Small intestine (tissue), 16 donors: ENCODE measurements at places on chromosomes 1 and 21.

DNA sequence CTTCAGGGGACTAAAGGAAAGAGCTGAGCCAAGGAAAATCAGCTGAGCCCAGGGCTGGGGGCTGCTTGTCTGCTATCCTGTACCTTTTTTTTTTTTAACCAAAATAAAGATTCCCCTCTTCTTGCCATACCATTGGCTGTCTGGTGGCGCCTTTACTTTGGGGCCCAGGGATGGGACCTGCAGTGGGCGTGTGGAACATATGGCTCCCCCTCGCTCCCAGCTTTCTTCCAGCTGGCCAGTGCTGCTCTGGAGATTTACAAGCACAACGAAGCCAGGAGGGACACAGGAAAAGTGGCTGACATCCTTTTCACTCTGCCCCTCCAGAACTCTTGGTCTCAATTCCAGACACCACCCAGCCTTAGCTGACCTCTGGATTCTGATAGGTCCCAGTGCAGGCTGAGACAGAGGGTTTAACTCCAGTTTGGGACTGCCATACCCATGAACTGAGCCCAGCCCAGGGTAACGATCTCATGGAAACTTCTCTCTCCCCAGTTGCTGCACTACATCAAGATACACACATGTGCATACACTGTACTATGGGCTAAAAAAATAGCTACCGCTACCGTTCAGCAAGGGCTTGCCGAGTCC is 5.4 kb upstream of the SFN start:
- no peak overlapping the region for H3K4me3 ChIP-seq
- DNase-seq, result no peak
- H3K4me1 ChIP-seq, result no peaks in the 10 kb centered on the region
- no peaks in the 10 kb centered on the region for H3K27me3 ChIP-seq

DNA sequence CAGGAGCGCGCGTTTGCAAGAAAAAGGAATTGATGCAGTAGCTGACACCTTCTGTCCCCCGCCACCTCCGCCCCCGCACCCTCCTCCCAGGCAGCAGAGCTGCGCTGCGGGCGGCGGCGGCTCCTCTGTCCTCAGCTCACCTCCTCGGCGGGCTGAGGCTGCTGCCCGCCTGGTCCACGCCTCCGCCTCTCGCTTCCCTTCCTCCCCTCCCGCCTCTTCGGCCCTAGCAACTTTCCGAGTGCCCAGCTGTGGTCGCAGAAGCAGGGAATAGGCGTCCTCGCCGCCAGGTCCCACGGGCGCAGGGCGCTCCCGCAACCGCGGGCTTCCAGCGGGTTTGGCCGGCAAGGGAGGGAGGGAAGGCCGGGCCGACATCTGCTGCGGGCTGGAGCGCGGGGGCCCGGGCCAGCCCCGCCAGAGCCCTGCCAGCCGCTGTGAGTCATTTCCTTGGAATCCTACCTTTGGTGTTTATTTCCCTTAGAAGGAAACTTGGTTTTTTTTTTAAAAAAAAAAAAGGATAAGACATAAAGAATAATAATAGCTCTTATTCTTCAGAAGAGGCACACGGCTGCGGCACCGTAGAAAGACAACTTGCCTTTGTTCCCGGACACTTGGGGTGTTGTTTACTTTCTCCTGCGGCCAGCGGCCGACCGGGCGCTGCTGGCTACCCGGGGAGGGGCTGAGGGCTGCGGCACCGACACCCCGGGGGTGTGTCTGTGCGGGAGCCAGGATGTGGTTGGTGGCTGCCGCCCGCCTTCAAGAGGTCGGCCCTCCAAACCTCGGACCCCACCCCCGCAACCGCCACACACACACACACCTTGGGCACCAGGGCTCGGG is 1.1 kb downstream of the SERTAD4 start:
- peaks cover 2% of the 10 kb centered on the region for H3K27me3 ChIP-seq
- H3K4me3 ChIP-seq, result peak overlapping the region; percentile 52
- H3K27ac ChIP-seq, result peak overlapping the region; percentile 41
- peak; percentile 53 for DNase-seq
- H3K36me3 ChIP-seq, result no peaks in the 10 kb centered on the region

- DNase-seq, result no peak
- H3K4me1 ChIP-seq, result no peaks in the 10 kb centered on the region
- no peak overlapping the region for H3K27ac ChIP-seq
- H3K36me3 ChIP-seq, result no peaks in the 10 kb centered on the region
- H3K4me3 ChIP-seq, result no peak overlapping the region
These were observed 23.7 kb upstream of the ETV3 start for GRCh38 chr1:157161901-157162300.

DNA sequence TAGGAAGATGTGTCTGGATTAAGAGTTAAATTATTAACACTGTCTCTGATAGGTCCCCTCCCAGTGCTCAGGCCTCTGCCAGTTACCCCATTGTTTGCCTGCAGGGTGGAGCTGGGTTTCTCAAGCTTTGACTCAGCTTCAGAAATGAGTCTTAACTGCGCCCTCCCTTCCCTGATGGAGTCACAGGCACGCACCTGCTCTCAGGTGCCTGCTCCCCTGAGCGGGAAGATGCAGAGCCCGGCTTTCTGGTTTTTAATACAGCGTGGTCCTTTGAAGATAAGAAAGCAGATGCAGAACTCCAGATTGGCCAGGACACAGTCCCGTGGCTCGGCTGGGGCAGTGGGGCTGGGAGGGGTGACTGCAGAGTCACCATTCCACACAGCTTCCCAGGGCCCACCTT is 3.2 kb upstream of the SPRR4 start:
- no peak overlapping the region for H3K4me3 ChIP-seq
- no peaks in the 10 kb centered on the region for H3K36me3 ChIP-seq
- H3K27ac ChIP-seq, result no peak overlapping the region
- no peak for DNase-seq
- no peaks in the 10 kb centered on the region for H3K27me3 ChIP-seq
- no peaks in the 10 kb centered on the region for H3K4me1 ChIP-seq

DNA sequence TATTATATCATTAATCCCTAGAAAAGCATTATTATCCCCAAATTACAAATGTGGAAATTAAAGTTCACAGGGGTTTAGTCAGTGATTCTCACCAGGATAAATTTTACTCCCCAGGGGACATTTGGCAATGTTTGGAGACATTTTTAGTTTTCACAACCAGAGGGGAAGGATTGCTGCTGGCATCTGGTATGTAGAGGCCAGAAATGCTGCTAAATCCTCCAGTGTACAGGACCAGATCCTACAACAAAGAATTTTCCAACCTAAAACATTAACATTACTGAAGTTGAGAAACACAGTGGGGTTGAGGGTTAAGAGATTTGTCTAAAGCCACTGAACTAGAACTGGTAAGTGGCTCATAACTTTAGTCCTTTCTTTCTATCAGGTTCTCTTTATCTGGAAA is 162.0 kb upstream of the SYT6 start:
- no peaks in the 10 kb centered on the region for H3K4me1 ChIP-seq
- DNase-seq, result no peak
- no peak overlapping the region for H3K4me3 ChIP-seq
- H3K36me3 ChIP-seq, result no peaks in the 10 kb centered on the region
- no peak overlapping the region for H3K27ac ChIP-seq

GRCh38 chr1:26289158-26290059 is 9.5 kb downstream of the SH3BGRL3 start:
- DNase-seq, result no peak
- H3K4me3 ChIP-seq, result no peak overlapping the region
- H3K4me1 ChIP-seq, result no peaks in the 10 kb centered on the region

- no peaks in the 10 kb centered on the region for H3K4me1 ChIP-seq
- H3K4me3 ChIP-seq, result no peak overlapping the region
- peaks cover 17% of the 10 kb centered on the region for H3K36me3 ChIP-seq
- H3K27me3 ChIP-seq, result no peaks in the 10 kb centered on the region
These were observed 16.4 kb upstream of the RABIF start for GRCh38 chr1:202905331-202905730.

DNA sequence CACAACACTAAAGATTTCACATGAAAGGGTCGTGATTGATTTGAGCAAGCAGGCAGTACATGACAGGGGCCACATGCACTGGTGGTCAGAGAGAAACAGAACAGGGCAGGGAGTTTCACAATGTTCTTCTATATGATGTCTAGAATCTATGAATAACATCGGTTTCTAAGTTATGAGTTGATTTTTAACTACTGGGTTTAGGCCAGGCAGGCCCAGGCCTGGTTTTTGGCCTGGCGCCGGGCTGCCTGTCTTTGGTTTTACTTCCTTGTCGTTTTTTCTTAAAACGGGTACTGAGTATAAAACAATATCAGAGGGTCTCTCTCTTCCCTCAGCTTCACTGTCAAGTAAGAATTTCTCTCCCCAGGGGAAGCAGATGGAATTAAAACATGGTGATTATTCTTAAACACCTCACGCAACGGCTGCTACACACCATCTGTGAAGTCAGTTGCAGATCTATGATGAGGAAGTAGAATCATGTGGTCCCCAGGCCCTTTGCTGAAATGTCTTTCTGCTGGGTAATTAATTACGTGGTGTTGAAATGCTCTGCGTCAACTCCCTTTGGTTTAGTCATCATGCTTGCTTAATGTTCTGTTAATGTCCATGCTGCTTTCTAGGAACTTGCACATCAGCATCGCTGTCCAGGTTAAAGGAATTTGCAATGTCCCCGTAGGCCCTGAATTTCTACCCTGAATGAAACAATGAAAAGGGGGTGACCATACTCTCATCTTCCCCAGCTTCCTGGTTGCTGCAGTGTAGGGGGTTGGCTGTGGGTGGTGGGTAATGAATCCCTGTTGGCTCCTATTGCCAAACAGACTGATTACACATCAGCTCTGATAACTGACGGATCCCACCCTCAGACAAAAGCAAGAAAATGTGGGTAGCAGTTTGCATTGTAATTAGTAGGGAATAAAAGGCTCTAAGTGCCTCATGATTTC is 70.3 kb downstream of the SERINC2 start:
- H3K4me3 ChIP-seq, result no peak overlapping the region
- H3K27me3 ChIP-seq, result no peaks in the 10 kb centered on the region
- peaks cover 7% of the 10 kb centered on the region for H3K4me1 ChIP-seq
- peak overlapping the region; percentile 62 for H3K27ac ChIP-seq
